Suppressor macrophage treated with lipopolysaccharide for 4 hours (primary cell): ENCODE measurements at places on chromosomes 6 and 20.

GRCh38 chr20:38825901-38826625, 20.6 kb downstream of the PPP1R16B start:
- DNase-seq, result no peak

DNA sequence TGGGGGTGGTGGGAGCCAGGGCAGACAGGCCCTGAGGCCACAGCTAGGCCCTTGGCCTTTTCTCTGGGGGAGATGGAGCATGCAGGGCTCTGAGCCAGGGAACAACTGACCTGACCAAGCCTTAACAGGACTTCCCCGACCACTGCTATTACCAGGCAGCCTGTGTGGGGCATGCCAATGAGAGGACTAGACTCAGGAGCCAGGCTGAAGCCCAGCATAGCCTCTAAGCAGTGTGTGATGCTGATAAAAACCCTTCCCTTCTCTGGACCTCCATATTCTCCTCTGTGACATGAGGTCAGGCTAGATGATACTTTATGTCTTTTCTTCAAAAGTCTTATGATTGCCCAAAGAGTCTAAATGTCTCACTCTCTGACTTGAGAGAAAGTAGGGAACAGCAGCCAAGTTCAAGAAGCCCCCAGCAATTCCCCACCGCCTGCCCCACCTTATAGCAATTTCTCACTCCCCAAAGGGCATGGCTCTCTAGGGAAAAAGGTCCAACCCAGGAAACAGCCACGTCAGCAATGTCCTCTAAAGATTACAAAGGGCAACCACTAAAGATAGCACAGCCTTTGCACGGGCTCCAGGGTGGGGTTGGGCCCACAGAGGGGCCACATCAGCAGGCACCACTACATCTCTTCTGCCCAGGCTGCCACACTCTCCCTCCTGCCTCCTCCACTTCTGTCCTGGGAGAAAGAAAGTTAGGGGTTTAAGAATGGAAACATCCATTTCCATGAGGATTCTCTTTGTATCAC, 71.3 kb downstream of the TRERF1 start:
- no peak for DNase-seq

- peak; percentile 46 for DNase-seq
These were observed 11.8 kb downstream of the TMEM14B start for GRCh38 chr6:10759312-10759839.

- DNase-seq, result no peak
These were observed 10.6 kb upstream of the WFDC8 start for GRCh38 chr20:45589725-45590124.

DNA sequence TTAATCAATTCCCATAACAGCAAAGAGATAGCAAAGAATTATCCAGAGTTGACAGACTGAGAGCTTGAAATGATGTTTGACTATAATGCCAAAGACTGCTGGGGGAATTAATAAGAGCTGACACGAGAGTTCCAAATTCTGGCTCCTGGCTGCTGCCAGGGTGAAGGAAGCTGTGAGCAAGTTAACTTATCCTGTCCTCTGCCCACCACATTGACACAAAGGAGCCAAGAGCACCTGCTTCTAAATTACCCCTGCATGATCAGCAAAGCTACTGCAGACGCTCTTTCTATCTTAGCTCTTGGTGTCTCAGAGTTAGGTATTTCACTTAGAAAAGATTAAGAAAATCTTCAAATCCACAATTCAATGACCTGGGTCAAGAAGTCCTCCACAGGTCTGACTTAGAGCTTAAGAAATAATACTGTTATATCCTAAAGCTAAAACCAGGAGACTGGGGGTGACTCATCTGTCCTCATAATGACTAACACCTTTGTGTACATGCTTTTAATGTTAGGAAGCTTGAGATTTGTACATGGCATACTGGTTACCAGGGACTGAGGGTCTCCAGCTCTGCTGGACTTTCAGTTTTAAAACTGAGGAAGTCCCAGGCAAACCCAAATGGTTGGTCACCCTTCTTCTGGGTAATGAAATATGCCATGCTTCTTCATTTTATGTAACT, 13.2 kb upstream of the FRK start:
- DNase-seq, result no peak

DNA sequence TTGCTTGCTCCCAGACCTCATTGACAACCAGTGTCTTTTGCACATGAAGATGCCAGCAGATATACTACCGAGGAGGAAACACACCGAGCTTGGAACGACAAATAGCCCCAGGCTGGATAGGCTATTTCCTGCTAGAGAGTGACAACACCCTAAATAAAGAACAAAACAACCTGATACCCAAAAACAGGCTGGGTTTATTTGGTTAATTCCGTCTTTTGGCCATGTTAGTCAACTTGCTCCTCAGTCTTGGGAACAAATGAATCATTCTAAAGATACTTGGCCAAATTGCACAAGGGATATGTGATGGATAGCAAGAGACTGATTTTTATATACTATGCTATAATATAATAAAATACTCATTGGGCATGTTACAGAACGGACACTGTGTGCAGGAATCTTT, 11.5 kb upstream of the MUC22 start:
- no peak for DNase-seq

DNA sequence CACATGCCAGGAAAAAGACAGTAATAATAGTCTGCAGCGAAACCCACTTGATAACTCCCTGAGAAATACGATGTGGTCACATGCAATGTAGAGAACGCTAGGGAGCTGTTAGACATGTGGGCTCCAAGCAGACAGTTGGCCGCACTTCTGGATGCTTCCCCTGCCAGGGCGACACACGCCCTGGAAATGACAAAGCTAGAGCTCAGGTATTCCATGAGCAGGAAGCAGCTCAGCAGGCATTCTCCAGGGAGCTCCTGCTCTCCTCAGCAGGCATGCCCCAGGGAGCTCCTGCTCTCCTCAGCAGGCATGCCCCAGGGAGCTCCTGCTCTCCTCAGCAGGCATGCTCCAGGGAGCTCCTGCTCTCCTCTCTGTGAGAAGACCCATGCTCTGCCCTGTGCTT, 52.4 kb upstream of the NXT1 start:
- no peak for DNase-seq

- no peak for DNase-seq
These were observed 33.8 kb upstream of the AKAP12 start for GRCh38 chr6:151205721-151206600.

DNA sequence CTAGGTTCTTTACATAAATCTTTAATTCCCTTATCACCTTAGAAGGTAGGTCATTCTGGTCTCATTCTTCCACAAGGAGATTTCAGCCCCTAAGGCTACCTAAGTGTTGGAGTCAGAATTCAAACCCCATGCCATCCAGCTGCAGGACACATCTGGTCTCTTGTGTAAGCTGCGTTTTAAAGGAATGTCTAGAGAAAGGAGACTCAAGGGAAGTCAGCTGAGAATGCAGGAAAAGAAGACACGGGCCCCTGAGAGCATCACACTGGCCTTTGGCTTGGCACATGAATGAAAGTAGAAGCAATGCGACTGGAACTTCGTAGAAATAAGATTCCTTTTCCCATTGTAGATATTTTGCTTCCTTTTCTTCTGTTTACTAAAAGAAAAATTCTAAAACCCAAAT, 76.7 kb upstream of the SYNJ2 start:
- DNase-seq, result no peak

DNA sequence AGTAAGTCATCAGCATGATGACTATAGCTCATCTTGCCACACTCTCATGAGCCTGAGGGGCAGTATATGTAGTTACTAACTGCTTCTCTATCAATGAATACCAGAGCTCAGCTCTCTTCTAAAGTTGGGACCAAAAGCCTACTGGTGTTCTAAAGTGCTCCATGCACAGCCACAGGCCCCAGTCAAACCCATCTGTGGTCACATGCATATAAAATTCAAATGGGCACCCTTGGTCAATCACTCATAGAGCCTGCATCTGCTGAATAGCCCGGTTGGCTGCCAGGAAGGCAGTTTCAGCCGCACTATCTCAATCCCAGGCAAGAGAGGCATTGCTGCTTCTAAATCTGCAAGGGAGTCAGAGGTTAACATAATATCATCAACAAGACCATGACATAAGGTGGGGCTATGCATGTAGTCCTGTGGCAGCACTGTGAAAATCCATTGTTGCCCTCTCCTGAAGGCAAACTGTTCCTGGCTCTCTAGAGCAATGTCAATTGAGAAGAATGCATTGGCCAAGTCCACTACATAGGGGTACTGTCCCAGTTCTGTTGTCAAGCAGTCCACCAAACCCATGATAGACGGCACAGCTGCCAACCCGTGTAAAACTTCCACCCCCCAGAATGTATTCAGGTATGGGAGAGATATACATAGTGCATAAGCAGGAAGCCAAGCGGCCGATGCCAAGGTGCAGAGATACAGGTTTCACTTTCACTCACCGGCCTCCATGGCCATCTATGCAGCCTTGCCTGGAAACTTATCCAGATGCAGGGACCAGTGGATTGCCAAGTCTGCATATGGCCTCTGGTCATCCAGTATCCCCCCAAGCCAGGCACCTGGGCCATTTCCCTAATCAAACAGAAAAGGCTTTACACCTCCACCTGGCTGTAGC, 76.2 kb downstream of the ALDH8A1 start:
- DNase-seq, result no peak

DNA sequence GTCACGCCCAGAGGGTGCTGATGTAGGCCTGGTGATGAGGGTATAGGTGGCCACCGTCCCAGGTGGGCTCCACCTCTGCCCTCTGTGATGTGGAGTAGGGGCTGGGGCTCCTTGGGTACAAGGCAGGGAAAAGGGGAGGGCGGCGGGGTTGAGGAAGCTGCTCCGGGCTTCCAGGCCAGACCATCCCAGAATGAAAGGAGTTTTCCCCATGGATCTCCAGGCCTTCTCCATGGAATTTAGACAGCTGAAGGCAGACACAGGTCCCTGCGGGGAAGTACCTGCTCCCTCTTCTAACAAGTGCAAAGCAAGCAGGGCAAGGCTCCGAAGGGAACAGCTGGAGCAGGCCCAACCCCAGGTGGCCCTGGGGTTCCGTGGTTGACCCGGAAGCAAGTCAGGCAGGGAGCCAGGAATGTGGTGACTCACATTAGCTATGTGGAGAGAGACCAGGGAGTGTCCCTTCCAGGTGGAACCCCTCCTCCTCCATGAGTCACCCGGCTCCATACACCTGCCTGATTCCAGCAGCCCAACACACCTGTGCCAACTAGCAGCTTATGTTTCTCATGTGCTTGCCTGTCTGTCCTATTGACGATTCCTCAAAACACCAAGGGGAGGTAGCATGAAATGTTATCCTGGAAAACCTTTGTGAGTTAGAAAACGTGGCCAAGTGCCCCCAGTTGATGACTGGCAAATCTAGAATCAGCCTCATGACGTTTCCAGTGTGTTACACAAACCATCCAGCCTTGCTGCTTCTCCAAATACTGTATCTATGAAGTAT, 59.7 kb upstream of the SNX9 start:
- DNase-seq, result peak; percentile 57

DNA sequence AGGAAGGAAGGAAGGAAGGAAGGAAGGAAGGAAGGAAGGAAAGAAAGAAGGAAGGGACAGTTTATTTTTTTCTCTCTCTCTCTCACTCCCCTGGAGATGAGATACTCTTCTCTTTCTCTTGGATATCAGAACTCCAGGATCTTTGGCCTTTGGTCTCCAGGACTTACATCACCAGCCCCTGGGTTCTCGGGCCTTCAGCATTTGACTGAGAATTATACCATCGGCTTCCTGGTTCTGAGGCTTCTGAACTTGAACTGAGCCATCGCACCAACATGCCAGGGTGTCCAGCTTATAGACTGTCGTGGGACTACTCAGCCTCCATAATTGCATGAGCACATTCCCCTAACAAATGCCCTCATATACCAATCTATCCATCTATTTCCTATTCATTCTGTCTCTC, 69.4 kb upstream of the NRSN1 start:
- no peak for DNase-seq

GRCh38 chr6:170529839-170530469, 23.2 kb downstream of the PSMB1 start:
- DNase-seq, result peak; percentile 69

DNA sequence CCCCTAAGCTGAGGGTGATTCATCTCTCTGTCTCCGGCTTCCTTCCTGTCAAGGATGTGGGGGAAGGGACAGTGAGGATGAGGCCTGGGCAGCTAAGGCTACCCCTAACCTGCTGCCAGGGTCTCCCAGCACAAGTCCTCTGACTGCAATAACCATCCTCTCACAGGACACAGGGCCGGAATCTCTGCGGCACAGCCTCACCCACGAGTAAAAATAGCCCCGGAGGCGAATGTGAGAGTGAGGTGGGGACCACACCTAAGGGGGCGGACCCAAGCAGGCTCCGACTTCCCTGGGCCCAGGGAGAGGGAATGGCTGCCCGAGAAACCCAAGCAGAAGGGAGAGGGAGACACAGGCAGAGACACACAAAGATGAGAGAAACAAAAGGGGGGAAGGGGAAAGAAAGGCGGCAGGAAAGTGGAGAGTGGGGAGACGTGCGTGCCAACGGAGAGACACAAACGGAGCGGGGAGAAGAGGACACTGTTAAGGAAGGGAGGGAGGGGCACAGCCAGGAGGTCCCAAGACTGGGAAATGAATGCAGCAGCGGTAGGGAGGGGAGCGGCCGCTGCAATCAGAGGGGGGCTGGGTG, 1.4 kb downstream of the CLIC1 start:
- DNase-seq, result peak; percentile 84

DNA sequence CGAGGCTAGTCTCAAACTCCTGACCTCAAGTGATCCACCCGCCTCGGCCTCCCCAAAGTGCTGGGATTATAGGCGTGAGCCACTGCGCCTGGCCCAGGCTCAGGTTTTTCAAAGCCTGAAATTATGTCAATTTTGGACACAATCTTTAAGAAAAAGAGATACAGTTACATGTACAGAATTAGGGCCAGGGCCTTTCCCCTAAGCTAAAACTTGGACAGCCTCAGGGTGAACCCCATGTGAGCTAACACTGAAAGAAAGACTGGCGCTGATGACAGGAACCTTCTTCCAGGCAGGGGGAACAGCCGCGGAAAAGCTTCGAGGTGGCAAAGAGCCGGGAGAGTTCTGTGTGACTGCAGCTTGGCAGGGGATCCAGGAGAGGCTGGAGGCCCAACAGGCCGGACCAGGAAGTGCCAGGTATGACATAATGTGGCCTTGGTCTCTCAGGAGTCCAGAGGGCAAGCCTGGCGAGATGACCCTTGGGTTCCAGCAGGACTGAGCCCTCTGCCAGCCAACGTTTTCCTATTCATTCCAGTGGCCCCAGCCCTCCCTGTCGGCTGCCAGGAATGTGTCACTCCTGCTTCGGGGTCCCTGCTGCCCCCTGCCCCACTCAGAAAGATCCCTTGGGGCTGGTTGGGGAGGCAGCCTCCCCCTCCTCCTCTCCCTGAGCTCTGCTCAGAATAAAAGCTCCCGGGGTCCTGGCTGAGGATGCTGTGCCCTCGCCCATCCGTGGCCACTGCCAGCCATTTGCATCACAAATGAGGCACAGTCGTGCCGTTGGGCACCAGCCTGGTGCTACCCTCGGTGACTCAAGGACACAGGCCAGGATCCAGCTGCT, 37.3 kb downstream of the RBM38 start:
- no peak for DNase-seq

- no peak for DNase-seq
These were observed 2.7 kb upstream of the TUBB2A start for GRCh38 chr6:3159805-3160781.

DNA sequence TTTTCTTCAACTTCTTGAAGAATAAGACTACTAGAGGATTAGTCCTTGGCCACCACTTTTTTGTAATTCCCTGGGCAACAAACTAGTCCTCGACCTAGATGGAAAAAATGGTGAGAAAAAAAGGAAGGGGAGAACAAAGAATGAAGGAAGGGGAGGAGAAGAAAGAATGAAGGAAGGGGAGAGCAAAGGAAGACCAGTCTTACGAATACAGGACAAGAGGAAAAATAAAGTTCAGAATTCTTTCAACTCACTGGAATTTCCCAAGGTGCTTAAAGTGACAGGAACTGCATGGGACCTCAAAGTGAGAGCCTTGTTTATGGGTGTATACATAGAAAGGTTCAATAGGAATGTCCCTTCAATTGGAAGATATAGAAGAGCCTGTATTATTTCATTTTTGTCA, 509.3 kb upstream of the JARID2 start:
- DNase-seq, result no peak

GRCh38 chr20:53751620-53752318, 158.1 kb upstream of the ZNF217 start:
- DNase-seq, result no peak
